ENCODE measurements at places on chromosomes 4 and X.

GRCh38 chr4:110733901-110734300 lies 111.0 kb upstream of the PITX2 start:
- DNase-seq: no peak

- peak; percentile 38 for DNase-seq
These were observed 126.1 kb downstream of the EIF4E start for GRCh38 chr4:98802770-98803198.

DNA sequence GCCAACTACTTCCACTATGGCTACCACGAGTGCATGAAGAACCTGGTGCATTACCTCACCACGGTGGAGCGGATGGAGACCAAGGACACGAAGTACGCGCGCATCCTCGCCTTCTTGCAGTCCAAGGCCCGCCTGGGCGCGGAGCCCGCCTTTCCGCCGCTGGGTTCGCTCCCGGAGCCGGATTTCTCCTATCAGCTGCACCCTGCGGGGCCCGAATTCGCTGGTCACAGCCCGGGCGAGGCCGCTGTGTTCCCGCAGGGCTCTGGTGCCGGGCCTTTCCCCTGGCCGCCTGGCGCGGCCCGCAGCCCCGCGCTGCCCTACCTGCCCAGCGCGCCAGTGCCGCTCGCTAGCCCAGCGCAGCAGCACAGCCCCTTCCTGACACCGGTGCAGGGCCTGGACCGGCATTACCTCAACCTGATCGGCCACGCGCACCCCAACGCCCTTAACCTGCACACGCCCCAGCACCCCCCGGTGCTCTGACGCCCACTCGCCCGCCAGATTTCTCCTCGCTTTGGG lies 2.1 kb downstream of the HELT start:
- DNase-seq: no peak

DNA sequence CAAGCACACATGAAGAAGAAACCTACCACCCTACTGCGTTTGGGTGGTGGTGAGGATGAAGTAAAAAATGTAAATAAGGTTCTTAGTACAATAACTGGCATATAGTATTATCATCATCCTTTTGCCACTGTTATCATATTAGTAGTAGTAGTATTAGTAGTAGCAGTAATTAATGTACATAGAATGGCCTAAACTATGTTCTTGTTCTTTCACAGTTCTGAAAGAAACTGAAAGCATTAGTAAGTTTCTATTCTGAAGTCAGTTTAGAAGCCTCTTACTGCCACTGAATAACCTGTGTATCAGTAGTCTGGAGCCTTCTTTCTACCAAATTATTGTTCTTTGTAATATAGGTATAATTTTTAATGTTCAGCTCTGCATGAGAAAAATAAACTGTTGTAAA lies 21.0 kb downstream of the COL4A6 start:
- DNase-seq: no peak

DNA sequence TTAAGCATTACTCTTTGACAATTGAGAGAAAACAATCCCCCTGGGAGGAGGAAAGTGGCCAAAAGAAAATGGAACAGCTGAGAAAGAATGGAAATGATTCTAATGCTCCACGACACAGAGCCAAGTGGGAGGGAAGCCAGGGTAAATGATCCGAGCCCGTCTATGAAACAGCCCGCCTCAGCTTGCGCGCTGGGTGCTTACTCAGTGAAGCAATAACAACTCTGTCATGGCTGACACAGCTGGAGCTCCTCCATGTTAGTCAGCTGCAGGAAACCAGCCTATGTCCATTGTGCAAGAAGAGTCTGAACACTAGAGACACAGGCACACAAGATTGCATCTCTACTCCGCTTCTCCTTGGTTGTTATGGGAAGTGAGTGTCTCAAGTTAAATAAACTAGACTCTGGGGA lies 19.3 kb downstream of the NOA1 start:
- peak; percentile 99 for DNase-seq

GRCh38 chr4:94349193-94349592 lies 6.6 kb upstream of the HPGDS start:
- DNase-seq: peak; percentile 48

GRCh38 chrX:132676561-132677186 lies 187.8 kb upstream of the MBNL3 start:
- no peak for DNase-seq

Measured in fibroblast of pulmonary artery (primary cell).